ENCODE measurements at places on chromosomes 1 and 21.
A peak's percentile ranks its signal among the peaks of the same experiment; 100 is the strongest.

GRCh38 chr1:116874733-116875249 lies 34.9 kb upstream of the PTGFRN start:
- no peak for DNase-seq

- no peak for DNase-seq
These were observed 55.4 kb upstream of the GRIK3 start for GRCh38 chr1:37089750-37090149.

- no peak for DNase-seq
These were observed 6.5 kb downstream of the WARS2 start for GRCh38 chr1:119133987-119134386.

GRCh38 chr1:27646676-27647075 lies 11.7 kb upstream of the FGR start:
- no peak for DNase-seq

GRCh38 chr1:39713557-39713956 lies 22.3 kb upstream of the HPCAL4 start:
- no peak for DNase-seq

GRCh38 chr1:216997069-216997468 lies 273.8 kb upstream of the ESRRG start:
- DNase-seq: no peak

- no peak for DNase-seq
These were observed 3.3 kb upstream of the KRTAP10-9 start for GRCh38 chr21:44623575-44623974.

GRCh38 chr1:36542024-36542961 lies 59.6 kb upstream of the CSF3R start:
- DNase-seq: no peak

GRCh38 chr1:59116920-59117542 lies 179.9 kb upstream of the FGGY start:
- no peak for DNase-seq

DNA sequence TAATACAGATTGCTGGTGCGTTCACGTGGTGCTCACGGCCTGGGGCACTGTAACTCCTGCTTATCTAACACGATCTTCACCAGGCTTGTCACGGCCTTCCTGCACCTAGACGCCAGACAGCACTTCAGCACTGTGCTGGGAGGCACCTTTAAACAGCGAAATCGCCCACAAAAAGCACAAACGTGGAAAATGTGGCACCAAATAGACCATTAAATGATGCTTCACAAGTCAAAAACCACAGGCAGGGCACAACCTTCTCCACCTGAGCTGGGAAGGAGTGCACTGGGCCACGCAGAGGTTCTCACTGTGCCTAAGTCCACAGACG lies 20.0 kb downstream of the IBA57 start:
- peak; percentile 33 for DNase-seq

DNA sequence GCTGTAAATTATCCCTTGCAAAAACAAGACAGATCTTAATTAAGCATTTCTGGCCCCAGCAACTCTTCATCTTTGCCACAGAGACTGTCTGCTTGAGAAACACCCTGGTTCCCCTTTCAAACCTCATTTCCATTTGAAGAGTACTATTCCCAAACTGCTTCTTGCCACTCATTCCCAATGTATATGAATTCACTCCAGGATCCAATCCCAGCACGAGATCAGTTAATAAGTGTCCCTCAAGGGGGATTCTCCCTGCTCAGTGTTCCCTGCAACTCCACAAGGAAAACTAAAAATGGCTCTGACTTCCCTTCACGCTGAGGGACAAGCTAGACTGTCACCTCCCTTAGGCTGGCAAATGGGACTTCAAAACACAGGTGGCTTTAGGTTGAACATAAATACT lies 173.2 kb downstream of the SIPA1L2 start:
- no peak for DNase-seq

GRCh38 chr1:19262744-19263143 lies 11.1 kb downstream of the MRTO4 start:
- no peak for DNase-seq

GRCh38 chr1:68142036-68142435 lies 90.3 kb downstream of the WLS start:
- DNase-seq: no peak

DNA sequence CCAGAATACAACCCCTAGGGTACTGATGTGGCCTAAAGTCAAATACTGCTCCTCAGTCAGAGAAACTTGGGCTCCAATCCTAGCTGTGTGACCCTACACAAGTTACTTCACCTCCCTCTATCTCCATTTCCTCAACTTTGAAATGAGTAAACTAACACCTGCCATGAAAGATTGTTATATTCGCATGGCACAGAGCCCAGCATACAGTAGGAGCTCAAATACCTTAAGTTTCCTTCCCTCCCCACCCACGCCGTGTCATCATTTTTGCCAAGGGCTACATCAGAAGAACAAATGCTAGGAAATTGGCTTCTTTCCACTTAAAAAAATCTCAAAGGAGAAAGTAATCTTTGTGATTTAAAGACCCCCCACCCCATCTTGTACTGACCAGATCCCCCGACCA lies 22.2 kb upstream of the ZNF362 start:
- DNase-seq: no peak

DNA sequence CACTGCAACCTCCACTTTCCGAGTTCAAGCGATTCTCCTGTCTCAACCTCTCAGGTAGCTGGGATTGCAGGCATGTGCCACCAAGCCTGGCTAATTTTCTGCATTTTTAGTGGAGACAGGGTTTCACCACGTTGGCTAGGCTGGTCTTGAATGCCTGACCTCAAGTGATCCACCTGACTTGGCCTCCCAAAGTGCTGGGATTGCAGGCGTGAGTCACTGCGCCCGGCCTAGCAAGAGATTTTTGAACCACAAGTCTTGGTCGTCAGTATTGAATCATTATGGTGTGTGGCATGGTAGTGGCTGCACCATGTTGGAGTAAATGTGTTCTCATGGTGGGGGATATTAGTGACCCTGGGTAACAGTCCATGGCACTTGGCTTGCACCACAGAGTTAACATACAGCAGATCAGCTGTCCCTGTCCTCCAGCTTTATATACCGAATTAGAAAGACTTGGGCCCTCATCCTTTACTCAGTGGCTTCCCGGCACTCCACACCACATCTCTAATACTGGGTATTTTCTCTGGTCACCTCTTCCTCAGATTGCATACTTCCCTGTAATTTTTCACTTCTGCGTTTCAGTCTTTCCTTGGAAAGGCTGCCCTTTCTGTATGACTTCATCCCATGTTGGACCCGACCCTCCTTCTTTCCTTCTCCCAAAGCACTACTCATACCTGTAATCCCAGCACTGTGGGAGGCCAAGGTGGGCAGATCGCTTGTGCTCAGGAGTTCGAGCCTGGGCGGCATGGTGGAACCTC lies 25.1 kb downstream of the AK4 start:
- no peak for DNase-seq

- DNase-seq: no peak
These were observed 47.8 kb downstream of the PIK3CD start for GRCh38 chr1:9699361-9699760.

- DNase-seq: no peak
These were observed 156.5 kb upstream of the ZNHIT6 start for GRCh38 chr1:85864727-85865126.

GRCh38 chr21:37618081-37618480 lies 251.5 kb downstream of the DYRK1A start:
- DNase-seq: no peak
